ENCODE measurements at places on chromosomes 3 and 15.

- no peak for DNase-seq
Observed at GRCh38 chr3:114128826-114129225, 50.0 kb downstream of the DRD3 start.

DNA sequence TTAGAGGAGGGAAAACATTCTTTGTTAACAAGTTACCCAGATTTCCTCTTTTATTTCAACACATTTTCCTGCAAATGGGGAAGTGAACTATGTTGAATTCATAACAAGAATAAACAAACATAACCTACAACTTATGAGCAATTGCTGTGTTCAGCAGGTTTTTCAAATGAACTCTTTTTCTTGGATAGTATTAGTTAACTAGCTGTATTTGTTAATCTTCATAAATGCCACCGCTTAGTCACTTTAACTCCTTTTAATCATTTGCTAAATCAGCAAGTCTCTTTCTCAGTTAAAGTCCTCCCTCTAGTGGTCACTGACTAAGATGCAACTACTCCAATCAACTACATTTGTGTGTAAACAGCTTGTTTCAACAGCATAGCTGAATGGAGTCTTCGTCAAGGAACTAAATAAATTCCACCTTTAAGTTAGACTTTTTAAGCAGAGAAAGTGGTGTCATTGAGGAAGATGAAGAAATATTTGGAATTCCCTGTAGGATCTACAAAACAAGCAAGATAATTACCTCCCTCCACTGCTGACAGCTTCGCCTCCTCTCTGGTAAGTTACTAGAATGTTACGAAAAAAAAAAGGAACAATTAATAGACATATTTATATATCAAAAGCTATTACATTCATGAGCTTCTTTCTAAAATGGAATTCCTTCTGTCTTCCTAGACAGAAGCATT is 1122.0 kb downstream of the ROBO1 start:
- DNase-seq: peak; percentile 60

GRCh38 chr3:50639055-50639494 is 22.1 kb downstream of the MAPKAPK3 start:
- no peak for DNase-seq

DNA sequence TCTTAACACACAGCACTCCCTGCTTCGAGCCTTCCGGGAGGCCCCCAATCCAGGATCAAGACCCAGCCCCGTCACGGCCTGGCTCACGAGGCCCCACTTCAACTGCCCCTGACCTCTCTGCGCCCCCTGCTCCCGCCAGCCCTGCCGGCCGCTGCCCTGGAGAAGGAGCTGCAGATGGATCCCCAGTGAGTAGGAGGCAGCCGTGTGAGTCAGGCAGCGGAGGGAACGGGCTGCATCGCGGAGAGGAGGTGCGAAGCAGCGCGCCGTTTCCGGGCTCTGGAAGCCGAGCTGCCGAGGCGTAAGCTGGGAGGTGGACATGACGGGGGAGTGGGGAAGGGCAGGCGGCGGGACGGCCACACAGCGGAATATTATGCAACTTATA is 133.4 kb downstream of the TPRA1 start:
- DNase-seq: no peak

DNA sequence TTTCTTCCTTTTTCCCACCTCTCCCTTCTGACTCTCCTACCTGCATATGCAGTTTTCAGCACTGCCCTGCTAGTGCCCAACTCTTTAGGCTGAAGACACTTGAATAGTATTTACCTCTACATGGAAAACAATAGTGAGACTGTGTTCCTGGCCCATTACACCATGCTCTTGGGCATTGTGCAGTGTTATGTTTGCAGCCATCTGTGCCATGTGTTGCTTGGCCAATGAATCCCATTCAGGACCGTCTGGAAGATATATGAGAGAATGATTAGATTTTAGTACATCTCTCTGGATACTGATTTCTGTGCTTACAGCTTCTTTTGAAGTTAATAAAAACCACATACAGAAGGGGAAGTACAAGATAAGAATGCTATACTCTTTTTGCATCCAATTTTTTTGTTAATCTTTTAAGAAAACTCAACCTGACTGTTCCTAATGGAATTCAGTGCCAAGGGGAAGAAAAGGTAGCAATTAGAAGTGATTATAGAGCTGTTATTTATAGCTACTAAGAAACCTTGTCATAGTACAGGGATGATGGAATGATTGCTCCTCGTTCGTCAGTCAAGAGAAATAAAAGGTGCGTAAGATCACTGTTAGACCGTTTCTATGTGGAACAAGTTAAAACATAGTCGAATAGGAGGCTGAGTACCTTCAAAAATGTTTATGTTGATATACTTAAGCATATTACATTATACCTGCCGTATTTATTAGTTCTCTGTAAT is 58.9 kb downstream of the TMEM41A start:
- DNase-seq: no peak

DNA sequence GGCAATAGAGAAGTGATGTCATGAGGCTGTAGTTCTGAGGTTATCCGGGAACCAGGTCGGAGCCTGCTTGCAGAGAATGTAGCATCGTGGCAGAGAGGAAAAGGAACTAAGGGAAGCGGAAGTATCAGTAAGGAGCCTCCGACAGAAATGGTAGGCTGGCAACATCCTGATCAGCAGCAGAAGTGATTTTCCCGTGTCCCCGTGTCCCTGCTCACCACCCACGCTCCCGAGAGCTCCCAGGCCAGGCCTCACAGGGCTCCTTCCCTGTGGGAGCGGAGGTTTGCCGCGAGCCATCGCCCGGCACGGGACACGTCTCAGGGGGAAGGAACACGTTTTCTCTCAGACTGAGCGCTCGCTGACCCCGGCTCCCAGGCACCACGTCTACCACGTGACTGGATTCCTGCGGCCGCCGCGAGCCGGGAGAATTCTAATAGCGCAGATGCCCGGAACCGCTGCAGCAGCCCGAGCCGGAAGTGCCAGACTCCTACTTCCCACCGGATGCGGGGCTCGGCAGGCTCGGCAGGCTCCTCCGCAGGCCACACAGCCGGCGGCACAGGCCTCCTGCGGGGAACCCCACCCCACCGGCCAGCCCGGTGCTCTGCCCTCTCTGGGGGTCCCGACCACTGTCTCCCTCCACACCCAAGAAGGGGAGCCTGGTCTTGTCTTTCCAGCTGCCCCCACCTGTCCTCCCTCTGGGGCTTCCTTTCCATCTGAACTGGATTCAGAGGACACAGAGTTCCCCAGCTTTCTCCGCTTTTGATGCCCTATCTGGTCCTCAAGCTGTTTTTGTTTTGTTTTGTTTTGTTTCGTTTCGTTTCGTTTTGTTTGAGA is 99.3 kb downstream of the BDH1 start:
- DNase-seq: no peak

GRCh38 chr3:145959457-145960088 is 201.4 kb downstream of the PLOD2 start:
- DNase-seq: no peak

GRCh38 chr3:186290796-186291195 is 71.2 kb downstream of the DGKG start:
- no peak for DNase-seq

DNA sequence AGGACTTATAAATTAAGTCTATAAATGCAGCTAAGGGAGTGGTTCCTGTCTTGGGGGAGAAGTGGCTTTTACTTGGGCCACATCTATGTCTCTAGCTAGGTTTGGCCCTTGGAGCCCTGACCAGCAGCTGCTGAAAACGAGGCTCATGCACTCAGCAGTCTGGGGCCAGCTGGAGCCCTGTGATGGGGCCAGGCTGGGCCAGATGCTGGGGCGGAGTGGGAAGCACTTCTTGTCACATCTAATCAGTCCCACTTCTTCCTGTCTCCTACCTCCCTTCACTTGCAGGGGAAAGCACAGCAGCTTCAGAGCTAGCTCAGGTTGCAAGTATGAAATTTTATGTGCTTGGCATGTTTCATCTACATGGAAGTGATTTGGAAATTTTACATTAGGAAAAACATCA is 209.9 kb upstream of the ROPN1 start:
- no peak for DNase-seq

DNA sequence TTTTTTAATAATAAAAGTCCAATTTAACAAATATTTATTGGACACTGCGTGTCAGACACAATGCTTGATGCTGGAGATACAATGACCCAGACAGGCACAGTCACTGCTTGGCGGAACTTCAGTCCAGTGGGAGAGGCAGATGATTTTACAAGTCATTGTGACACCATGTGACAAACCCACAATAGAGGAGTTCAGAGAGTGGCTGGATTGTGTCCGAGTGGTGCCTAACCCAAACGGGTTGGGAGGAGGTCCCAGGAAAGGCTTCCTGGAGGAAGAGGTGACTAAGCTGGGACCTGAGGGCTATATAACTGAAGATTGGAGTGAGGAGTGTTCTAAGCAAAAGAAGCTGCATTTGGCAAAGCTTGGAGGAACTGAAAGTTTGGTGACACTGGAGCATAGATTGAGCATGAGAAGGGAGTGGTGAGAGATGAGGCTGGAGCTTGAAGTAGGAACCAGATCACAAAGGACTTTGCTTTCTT is 41.4 kb downstream of the CRTC3 start:
- no peak for DNase-seq

- DNase-seq: no peak
Observed at GRCh38 chr15:58606577-58607080, 142.9 kb downstream of the ADAM10 start.

DNA sequence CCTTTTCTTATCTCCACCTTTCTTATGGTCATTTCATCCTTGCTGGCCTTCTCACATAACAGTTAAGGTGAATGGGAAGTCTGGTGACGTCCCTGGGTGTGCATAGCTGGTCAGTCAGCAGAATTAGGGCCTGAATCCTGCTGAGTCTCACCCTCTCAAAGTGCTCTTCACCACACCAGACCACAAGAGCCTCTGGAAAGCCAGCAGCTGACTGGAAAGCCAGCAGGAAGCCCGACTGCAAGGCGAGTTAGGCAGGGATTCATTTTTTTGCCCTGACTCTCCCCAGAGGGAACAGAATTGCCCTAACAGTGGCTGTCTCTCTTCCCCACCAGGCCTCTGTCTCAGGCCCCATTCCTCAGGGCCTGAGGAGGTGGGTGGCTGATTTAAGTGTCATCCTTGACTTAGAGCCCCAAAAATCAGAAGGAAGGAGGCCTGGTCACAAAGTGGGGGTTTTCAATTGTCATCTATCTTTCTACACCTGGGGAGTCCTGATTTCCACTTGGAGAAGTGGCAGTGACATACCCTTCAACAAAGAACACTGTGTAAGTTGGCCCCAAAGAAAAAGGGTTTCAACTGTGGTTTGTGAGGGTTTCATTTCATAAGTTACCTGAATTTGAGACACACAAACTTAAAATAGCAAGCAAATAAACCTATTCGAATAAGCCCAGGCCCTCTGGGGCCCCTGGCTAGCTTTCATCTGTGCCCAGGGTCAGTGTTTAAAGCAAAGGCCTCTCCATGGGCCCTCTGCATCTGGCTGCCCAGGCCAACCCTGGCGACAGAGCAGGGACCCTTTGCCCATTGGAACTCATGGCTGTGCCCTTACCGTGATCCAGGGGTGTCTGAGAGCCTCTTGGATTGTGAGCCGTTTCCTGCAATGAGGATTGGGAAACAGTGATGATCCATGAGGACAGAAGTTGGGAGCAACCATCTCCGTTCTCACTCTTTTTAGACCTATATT is 90.5 kb upstream of the HERC1 start:
- no peak for DNase-seq

DNA sequence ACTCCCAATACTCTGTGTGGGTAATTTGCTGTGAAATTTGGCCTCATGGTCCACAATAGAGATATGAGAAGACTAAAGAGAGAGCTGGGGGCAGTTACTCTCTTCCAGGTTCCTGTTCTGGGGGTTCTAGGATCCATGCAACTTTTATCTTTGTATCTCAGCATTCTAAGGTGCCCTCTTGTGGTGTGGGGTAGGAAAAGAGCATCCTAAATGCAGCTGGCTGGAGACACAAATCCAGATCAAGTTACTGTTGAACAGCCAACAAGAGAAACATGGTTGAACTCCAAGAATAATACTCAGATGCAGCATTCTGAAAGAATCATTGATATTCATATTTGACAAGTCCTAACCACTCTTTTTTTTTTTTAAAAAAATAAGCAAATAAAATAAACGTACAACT is 238.2 kb downstream of the GREM1 start:
- DNase-seq: peak; percentile 1

DNA sequence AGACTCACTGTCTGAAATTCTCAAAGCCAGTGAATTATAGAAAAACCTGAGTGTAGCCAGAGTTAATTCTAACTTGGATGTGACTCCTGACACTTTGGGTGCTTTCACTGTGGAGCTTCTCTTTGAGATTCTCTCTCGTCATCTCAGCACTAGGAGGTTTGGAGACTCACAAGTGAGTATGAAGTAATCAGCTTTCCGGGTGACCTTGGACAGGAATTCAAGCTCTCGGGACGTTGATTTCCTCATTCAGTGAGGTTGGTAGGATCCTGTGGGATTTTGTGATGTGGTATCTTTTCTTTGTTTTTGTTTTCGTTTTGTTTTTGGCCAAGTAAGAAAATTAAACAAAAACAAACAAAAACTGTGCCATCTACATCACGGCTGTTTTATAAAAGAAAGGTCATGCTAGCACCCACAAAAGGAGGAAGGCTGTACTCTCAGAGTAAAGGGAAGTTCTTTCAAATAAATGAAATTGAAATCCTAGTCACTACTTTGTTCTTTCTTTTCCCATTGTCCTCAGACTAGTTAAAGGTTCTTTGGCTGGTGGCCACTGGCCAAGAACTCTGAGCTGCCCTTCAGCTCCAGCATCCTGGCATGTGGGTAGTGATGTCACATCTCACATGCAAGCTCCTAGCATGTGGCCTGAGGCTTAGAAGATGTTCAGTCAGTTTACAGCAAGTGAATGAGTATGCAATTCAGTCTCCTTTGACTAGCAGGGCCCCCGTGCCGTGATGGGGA is 263.3 kb upstream of the TPM1 start:
- DNase-seq: no peak

GRCh38 chr3:13540297-13540995 is 8.5 kb upstream of the FBLN2 start:
- no peak for DNase-seq

DNA sequence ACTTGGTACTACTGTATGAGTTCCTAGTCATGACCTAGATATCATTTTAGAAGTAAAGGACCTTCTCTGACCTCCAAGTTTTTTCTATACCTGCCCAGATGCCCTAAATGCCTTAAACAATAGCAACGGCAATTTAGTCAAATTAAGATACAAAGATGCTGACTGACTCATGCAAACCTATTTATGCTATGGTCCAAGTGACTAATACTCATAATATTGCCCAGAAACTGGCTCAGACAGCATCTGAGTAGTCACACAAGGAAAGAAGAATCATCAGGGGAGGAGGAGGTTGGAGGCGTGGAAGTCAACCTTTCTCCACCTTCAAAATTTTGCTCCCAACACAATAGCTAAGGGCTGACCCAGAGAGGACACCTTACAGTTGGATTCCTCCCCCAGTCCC is 6.8 kb downstream of the FYCO1 start:
- DNase-seq: no peak

- no peak for DNase-seq
Observed at GRCh38 chr3:141952611-141953010, 76.2 kb downstream of the ATP1B3 start.

GRCh38 chr3:59043391-59043790 is 6.4 kb downstream of the CFAP20DC start:
- DNase-seq: no peak
